IPS-NIHi11 (cell line): ENCODE measurements at places on chromosomes 16 and 17.

- no peak for DNase-seq
These were observed 3.8 kb upstream of the PRSS33 start for GRCh38 chr16:2791174-2791573.

DNA sequence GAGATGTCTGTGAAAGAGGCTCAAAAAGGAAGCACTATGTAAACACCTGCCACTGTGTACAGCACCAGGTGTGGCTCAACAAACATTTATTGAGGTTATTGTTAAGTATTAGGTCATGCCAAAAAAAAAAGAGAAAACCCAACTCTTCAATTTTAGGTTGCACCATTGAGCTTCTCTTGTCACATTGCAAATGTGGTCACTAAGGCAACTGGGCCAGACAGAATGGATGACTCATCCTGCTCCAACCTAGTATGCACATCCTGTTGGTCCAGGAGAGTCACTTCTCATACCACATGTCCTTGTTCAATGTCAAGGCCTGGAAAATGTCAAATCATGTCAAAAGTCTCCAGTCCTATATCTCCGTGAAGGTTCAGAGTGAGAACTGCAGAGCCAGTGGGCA lies 25.0 kb downstream of the HOXB1 start:
- DNase-seq: no peak

DNA sequence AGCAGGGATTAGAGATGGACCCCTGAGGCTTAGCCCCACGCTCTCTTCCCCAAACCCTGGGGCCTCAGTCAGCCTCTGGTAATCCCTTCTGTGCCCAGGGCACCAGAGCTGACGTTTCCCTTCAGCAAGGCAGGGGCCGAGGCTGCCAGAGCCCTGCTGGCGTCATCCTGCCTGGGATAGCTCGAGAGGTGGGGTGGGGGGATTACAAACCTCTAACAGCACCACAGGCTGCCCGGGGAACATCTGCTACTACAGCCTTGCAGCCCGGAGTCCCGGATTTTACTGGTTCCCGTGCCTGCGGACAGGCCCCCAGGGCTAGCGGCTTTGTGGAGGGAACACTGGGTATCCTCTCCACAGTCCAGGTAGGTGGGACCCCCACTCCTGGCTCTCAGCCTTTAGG lies at the start of gene AANAT:
AANAT (plus strand) TSS at position 238 of the 400 bp plus-strand sequence. CDS start 1,144 bp downstream, outside the sequence.
- no peak for DNase-seq

GRCh38 chr17:50608700-50609379 lies 25.8 kb upstream of the ABCC3 start:
- no peak for DNase-seq

GRCh38 chr17:45740553-45741330 lies 43.4 kb upstream of the CRHR1 start:
- DNase-seq: peak; percentile 95

DNA sequence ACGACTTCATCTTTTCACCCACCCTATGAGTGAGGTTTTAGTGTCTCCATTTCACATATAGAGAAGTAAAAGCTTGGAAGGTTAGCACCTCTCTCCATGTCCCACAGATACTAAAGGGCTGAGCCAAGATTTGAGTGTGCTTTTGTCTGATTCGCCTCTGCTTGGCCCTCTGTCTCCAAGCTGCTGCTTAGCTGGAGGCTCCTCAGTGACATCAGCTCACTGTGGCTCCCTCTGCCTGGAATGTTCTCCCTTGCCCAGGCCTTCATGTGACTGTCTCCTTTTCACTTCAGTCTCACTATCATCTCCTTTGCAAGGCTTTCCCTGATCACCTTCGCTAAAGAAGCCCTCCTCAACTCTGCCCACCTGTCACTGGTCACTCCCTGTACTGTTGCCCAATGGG lies 84.5 kb upstream of the HSBP1 start:
- no peak for DNase-seq

- no peak for DNase-seq
These were observed 5.1 kb upstream of the SOX8 start for GRCh38 chr16:976389-976931.

GRCh38 chr16:47310792-47311211 lies 150.1 kb downstream of the ITFG1 start:
- no peak for DNase-seq

DNA sequence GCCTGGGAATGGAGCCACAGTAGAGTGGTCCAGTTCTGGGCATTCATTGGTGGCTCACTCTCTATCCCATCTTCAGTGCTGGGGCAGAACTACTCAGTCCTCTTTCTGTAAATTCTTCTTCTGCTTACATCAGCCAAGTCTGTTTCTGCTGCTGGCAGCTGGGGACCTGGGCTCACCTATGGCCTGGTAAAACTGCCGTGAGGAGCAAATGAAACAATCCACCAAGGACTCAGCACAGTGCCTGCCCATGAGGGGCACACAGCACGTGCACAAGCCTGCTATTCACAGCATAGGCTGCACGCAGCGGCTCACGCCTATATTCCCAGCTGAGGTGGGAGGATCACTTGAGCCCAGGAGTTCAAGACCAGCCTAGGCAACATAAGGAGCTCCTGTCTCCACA lies 30.9 kb upstream of the SNN start:
- no peak for DNase-seq

GRCh38 chr16:66894948-66895688 lies 14.8 kb downstream of the PDP2 start:
- DNase-seq: peak; percentile 67

DNA sequence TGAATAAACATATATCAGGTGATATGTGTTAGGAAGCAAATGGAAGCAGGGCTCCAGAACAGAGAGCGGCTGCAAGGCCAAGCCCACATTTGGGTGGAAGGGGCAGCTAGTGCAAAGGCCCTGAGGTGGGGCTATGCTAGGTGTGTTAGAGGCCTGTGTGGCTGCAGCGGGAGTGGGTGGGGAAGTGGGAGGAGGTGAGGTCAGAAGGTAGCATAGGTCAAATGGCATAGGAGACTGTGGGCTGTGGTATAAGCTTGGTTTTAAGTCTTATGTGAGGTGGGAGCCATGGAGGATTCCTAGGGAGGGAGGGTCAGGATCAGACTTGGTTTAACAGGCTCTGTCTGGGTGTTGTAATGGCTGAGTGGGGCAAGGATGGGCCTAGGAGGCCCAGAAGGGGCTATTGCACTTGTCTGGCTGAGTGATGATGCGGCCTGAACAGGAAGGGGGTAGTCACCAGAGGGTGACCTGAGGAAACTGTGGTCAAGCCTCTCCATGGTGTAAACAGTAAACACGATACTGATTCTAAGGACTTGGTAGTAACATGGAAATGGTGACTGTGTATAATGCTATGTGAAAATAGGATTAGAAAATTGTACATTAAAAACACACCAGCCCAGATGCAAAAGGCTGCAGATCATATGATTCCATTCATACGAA lies 31.1 kb downstream of the RAI1 start:
- no peak for DNase-seq

DNA sequence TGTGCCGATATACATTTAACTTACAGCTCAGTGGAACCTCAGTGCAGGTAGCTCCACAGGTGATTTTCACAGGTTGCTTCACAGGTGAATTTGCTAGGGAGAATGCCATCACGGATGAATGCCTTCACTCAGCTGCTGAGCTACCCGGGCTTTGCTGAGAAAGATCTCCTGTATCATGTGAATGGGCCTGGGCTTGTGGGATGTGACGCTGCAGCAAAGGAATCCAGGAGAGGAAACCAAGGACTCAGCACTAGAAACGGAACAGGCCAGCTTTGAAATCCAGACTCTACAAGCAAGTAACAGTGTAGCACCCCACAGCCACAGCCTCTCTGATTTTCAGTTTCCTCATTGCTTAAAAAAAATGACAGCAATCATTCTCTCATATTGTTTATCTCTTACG lies 271.4 kb upstream of the MAF start:
- no peak for DNase-seq

GRCh38 chr16:16027728-16028310 lies 78.4 kb downstream of the ABCC1 start:
- peak; percentile 56 for DNase-seq

DNA sequence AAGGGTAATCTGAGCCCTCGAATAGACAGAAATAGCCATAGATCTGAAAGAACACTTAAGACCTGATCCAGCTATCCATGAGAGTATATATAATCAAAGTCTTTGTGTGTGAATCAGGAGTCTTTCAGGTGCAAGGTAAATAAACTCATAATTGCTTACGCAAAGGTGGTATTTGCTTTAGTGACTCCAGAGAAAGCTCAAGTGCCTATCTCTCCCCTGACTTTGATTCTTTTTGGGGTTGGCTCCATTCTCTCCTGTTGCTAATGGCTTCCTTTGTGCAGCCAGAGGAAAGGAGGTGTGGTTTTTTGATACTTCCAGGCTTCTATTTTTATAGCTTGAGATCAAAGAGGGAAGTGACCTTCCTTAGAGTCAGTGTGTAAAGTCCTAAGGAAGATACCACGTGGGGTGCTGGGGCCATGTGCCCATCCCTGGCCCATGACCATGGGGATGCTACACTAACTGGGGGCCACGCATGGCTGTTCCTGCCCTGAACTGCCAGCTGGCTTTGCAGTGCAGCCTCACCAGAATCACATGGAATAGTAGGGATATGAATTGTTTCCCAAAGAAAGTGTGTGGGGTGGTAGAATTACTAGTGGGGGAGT lies 45.8 kb downstream of the TENT4B start:
- no peak for DNase-seq

GRCh38 chr16:27474921-27475320 lies 72.9 kb downstream of the IL21R start:
- DNase-seq: no peak
